ENCODE measurements at places on chromosomes 3 and 15. TPM values are rescaled to one million over a fixed set of nuclear protein-coding genes. Genes with fewer than 3 reads are reported as not detected.

Gene BCL2A1
- 8.8 TPM for total RNA-seq

Gene CFAP100
- not detected for total RNA-seq

Gene OSBPL10
- 5.0 TPM for total RNA-seq

Gene GATM
- 0.16 TPM for total RNA-seq

Gene IRAK2
- 5.2 TPM for total RNA-seq

Gene PAK6
- 0.16 TPM for total RNA-seq

Gene ANXA2
- total RNA-seq: 3,645 TPM

Gene PCOLCE2
- total RNA-seq: 122 TPM

Gene CDHR4
- 0.43 TPM for total RNA-seq

Data from bronchial smooth muscle cell (primary cell).